Activated CD8-positive, alpha-beta memory T cell treated with anti-CD3 and anti-CD28 coated beads, Interleukin-2, amount 10 ng/mL, durations not matched to agents 7 days and 5 days (primary cell): ENCODE measurements at places on chromosomes 3 and 15. TPM values are rescaled to one million over a fixed set of nuclear protein-coding genes. Genes with fewer than 3 reads are reported as not detected.
A peak's percentile ranks its signal among the peaks of the same experiment; 100 is the strongest.

DNA sequence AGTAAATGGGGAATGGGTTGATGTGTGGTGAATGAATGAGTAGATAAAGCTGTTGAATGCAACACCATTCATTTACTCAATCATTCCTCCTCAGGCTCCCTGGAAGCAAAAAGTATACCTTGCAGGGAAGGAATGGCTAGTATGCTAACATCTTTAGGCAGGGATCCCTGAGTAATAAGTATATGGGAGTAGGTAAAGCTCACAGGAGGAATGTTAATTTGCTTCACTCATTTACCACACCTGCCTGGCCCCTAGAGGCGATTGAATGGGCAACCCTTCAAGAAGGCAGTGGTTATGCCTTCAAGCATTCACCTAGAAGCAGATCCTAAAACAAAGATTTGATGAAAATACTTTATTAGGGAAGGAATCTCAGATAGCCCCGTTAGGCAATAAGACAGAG lies 208.7 kb upstream of the GADL1 start:
- DNase-seq = no peak

GRCh38 chr3:79517766-79518413 lies 249.9 kb downstream of the ROBO1 start:
- DNase-seq = no peak

DNA sequence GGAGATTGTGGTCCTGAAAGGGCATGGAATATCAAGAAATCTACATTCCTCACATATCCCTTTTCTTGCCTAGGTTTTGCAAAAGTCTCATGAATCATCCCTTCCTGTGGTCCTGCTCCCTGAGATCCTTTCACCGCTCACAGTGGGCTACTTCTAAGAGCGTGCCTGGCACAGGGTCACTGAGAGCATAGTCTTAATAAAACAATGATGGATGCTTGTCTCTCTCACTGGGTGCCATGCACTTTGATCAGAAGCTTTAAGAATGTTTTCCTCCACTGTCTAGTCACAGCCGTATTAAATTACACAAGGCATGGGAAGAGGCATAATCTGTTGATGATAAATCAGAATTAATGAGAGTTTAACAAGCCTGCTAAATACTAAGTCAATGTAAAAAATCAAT lies 269.7 kb upstream of the ATP10A start:
- no peak for DNase-seq

DNA sequence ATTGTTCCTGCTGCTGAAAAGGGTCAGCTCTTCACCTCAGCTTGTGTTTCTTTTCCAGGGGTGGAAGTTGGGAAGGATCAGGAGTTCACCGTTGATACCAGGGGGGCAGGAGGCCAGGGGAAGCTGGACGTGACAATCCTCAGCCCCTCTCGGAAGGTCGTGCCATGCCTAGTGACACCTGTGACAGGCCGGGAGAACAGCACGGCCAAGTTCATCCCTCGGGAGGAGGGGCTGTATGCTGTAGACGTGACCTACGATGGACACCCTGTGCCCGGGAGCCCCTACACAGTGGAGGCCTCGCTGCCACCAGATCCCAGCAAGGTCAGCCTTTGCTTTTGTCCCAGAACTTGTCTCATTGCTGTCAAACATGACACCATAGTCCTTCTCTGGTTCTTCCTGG lies 89.6 kb downstream of the DNASE1L3 start:
- DNase-seq = no peak

Gene XCR1
- not detected for total RNA-seq

GRCh38 chr3:151037746-151038477 lies 47.6 kb upstream of the MED12L start:
- DNase-seq = no peak

- no peak for DNase-seq
Observed at GRCh38 chr15:85562824-85563223, 182.4 kb downstream of the AKAP13 start.

Gene IGDCC3
- not detected for total RNA-seq

DNA sequence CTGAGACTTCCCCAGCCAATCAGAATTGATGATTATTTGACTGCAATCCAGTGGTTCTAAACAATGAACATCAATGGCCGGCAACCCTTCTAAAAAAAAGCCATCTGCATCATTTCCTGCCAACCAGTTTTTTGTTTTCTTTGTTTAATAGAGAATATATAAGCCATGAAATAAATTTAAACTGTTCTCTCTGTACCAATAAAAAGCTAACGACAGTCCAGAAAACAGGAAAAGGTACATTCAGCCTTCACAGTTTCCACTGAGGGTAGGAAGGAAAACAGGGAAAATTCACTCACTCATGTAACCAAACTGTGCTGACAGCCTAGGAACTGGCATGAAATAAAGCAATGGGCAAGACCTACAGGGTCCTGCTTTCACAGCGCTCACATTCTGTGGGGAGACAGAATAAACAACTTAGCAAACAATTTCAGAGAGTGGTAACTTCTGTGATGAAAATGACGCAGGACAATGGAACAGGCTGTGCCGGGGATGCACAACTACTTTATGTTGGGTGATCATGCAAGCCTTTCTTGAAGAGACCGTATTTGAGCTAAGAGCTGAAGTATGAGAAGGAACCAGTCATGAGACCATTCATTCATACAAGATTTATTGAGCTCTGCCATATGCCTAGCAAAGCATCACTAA lies 630.1 kb downstream of the MAGI1 start:
- DNase-seq = no peak

GRCh38 chr3:46953234-46954010 lies 23.1 kb downstream of the CCDC12 start:
- DNase-seq = peak; percentile 55

Gene SLC22A14
- not detected for total RNA-seq

DNA sequence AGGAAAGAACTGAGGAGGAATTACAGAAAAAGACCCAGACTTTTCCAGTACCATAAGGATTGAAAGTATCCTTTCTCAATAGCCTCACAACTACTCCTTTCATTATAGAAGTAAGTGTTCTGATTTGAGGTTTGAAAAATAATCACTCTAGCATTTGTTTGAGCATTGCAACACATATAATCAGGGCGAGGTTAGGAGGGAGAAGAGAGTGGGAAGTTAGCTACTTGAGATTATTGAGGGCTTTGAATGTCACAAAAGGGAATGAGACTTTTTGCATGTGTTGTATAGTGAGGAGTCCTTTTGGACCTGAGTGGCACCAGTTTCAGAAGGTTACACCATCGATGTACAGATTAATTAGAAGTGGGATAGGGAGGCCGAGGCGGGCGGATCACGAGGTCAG lies 65.2 kb upstream of the TNIK start:
- DNase-seq = no peak

DNA sequence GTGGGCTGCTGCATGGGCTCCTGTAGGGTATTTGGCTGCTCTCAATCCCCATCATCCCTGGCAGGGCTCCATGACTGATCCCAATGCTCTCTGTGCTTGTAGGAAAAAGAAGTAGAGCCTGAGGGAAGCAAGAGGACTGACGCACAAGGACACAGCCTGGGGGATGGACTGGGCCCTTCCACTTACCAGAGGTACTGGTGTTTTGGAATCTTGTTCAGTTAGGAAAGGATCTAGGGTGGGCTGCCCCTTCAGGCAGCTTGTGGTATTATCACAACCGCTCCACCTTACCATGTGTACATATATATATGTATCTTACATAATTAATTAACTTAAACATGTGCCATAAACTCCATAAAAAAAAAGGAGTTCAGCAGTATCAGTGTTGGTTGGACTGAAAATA lies 1.3 kb downstream of the SLC28A2 start:
- no peak for DNase-seq

DNA sequence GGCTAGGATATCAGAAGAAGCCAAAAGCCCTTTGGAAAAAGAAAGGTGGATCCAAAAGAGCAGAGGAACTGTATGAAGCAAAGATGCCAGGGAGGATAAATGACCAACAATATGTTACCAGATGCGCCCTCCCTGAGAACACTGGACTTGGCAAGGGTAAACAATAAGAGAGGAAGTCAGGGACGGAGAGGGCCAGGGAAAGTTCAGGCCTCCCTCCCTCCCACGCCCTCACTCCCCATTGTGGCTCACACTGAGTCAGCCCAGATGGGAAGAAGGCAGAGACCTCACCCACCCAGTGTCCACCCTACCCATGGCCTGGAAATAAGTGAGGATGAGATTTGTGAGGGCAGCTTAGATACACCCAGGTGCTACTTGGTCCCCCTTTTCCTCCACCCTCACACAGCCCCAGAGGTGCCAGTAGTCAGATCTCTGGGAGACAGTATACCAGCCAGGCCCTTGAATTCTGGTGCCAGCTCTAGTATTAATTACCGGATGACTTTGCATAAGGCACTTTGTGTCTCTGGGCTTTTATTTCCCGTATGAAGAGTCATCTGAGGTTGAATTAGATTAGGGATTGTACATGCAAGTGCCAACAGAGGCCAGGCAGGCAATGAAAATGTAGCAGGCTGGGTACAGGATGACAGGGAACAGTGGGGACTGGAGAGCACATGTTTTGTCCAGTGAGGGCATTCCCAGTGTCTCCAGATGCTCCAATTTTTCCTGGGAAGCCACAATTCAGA lies 35.1 kb upstream of the FRMD4B start:
- no peak for DNase-seq

Gene WWTR1
- 3.8 TPM for total RNA-seq

- DNase-seq = no peak
Observed at GRCh38 chr3:56422316-56422715, 46.0 kb downstream of the ERC2 start.

GRCh38 chr3:160127308-160127707 lies 97.9 kb upstream of the C3orf80 start:
- DNase-seq = no peak

GRCh38 chr3:38084334-38085310 lies 45.6 kb downstream of the DLEC1 start:
- peak; percentile 56 for DNase-seq

DNA sequence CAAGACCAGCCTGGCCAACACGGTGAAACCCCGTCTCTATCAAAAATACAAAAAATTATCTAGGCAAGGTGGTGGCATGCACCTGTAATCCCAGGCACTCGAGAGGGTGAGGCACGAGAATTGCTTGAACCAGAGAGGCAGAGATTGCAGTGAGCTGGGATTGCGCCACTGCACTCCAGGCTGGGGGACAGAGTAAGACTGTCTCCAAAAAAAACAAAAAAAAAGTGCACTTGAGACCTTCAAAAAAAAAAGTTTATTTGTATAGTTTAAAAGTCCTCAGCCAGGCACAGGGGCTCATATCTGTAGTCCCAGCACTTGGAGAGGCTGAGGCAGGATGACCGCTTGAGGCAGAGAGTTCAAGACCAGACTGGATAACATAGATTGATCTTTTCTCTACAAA lies 2.1 kb downstream of the PBRM1 start:
- no peak for DNase-seq

Gene TMEM108
- total RNA-seq = not detected

DNA sequence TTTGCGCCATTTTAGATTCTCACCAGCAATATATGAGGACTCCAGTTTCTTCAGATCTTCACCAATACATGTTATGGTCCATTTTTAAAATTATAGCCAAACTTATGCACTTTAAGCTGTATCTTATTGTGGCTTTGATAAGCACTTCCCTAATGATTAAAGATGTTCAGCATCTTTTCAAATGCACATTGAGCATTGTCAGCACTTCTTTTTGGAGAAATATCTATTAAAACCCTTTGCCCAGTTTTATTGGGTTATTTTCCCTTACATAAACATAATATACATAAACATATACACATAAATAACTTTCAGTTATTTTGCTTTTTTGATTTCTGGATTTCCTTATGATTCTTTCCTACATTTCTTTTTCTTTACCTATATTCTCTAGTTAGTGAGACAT lies 83.8 kb downstream of the ROBO1 start:
- no peak for DNase-seq

Gene POC1A
- total RNA-seq = 29.3 TPM

Gene FBXW12
- total RNA-seq = not detected

DNA sequence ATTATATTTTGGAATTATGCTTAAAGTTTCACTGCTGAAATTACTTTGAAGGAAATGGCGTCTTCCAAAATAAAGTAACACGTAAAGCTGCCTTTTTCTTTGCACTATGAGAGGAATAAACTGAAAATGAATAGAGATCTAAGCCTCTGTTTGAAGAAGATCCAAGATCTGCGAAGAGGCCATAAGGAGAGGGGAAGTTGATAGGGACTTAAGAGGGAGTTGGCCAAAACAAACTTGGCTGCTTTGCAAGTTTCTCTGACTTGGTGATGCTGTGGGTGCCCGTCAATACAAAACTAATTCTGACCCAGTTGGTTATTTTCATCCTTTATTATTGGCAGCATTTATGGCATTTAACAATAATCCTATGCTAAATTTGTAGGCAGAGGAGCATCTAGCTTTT lies 190.2 kb upstream of the GBE1 start:
- DNase-seq = no peak

- no peak for DNase-seq
Observed at GRCh38 chr3:53843195-53844177, 2.7 kb downstream of the CHDH start.

Gene CLDN16
- not detected for total RNA-seq

GRCh38 chr15:77420610-77421369 lies at the start of gene HMG20A:
Gene HMG20A, plus strand, starts transcription at chr15:77420888. Its CDS starts 37,520 bp downstream, at chr15:77458408.
- peak; percentile 83 for DNase-seq

GRCh38 chr3:16720367-16720940 lies 115.2 kb upstream of the DAZL start:
- DNase-seq = no peak

Gene PLCB2
- total RNA-seq = 104 TPM

- no peak for DNase-seq
Observed at GRCh38 chr15:26665957-26666791, 106.7 kb downstream of the GABRB3 start.

DNA sequence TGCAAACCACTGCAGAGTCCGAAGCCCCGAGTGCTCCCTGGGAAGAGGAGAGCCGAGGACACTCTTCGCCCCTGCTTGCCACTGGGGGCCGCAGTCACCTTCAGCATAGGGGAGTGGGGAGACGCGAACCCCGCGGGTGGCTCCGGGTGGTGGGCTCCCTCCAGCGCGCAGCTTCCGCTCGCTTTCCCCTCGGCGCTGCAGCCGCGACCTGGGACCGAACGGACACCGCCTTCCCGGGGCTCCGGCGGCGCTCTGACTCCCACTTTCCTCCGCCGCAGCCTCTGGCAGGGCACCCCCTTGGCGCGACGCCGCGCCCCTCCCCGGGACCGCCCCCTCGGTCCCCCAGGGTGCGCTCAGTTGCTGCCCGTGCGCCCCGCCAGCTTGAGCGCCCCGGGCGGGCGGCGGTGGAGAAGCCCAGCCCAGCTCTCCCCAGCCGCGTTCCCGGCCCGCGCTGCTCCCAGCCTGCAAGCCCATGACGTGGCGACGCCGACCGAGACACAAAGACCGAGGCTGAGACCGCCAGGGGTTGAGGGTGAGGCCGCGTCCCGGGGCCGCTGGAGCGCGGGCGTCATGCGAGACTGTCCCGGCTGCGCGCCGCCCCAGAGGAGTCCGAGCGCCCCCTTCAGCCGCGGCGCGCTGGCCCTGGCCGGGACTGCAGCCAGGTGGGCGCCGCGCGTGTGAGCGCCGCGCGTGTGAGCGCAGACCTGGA lies at the start of gene MINAR1:
Gene MINAR1 (plus strand): TSS at position 701 of the 709 bp plus-strand sequence. CDS start 23,812 bp downstream, outside the sequence.
- DNase-seq = no peak

Gene ATP6V1A
- 50.3 TPM for total RNA-seq
